Metanephros (tissue), 2 donors: ENCODE measurements at places on chromosomes 6 and 20. TPM values are rescaled to one million over a fixed set of nuclear protein-coding genes. Genes with fewer than 3 reads are reported as not detected.

The RBM24 gene
- total RNA-seq = 48.2 TPM

The HDGFL1 gene
- not detected for total RNA-seq

The HLA-DMB gene
- total RNA-seq = 60.2 TPM

The IER3 gene
- total RNA-seq = 13.2 TPM

The METTL24 gene
- 24.2 TPM for total RNA-seq

The EMILIN3 gene
- 12.0 TPM for total RNA-seq

The PAK5 gene
- 0.06 TPM for total RNA-seq

The PHACTR3 gene
- total RNA-seq = 6.3 TPM

The ROS1 gene
- total RNA-seq = 0.23 TPM

The MOG gene
- total RNA-seq = not detected

The TMEM170B gene
- total RNA-seq = 6.0 TPM

The CD109 gene
- total RNA-seq = 18.4 TPM

The NEDD9 gene
- 90.4 TPM for total RNA-seq

The AARS2 gene
- total RNA-seq = 21.3 TPM

The AGER gene
- total RNA-seq = 6.0 TPM
